ENCODE measurements at places on chromosomes 12 and 14.
A peak's percentile ranks its signal among the peaks of the same experiment; 100 is the strongest.

DNA sequence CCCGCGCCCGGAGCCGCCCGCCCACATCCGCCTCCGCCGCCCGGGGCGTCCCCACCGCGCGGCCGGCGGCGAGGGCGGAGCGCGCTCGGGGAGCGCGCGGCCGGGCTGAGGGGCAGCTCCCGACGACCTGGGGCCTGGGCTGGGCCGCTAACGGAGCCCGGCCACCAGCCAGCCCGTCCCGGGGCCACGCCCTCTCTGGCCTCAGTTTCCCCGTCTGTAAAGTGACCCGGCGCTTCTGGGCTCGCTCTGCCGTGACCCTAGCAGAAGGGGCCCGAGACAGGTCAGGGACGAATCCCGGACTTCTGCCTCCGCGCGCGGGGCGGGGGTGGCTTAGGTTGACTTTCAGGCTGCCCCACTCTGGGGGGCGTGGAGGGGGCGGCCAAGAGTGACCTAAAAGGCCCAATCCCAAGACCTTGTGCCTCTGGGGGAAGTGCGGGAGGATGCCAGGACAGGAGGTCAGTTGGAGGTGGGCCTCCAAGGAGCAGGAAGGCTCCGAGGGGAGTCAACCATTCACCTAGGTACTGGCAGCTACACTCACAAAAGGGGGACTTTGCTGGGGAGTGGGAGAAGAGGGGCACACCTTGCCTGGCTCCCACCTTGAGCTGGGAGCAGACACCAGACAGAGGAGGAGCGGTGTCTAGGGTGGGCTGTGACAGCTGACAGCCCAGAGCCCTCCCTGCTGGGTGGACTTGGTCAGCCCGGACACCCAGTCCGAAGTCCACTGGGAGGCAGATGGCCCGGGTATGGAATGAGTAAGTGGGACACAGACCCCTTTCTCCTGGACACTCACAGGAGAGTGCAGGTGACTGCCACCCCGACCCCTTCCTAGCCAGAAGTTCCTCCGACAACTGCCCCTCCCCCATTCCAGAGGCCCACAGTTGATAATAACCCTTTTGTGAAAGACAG lies 486 bp upstream of the AKT1 start:
- no peak for ATAC-seq

DNA sequence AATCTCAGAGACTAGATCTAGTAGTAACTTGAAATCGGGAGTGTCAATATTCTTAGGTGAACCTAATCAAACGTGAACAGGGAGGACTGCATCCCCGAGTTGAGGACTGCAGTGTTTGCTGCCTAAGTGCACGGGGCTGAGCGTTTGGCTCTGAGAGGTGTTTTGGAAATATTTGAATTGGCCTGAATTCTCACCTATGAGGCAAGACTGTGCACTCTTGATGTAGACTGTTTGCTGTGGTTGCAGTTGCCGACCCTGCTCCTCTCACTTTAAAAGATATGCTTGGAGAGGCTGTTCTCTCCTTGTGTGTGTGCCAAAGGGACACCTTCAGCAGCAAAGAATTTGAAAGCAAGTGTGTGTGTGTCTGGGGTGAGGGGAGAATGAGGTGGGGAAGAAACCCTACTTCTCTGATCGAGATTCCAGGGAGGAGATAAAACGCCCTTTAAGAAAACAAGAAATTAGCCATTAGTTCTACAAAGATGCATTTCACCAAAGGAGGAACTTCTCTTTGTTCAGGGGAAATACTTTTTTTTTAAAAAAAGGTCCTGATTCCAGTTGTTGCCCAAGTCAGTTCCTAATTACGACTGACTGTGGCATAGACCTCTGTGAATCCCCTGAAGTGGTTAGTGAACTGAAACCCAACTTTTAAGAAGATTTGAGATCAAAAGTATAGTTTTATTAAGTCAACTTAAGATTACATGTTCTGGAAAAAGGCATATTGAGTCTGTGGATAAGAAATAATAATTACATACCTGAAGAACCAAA lies 106.6 kb downstream of the DYRK2 start:
- no peak for ATAC-seq

DNA sequence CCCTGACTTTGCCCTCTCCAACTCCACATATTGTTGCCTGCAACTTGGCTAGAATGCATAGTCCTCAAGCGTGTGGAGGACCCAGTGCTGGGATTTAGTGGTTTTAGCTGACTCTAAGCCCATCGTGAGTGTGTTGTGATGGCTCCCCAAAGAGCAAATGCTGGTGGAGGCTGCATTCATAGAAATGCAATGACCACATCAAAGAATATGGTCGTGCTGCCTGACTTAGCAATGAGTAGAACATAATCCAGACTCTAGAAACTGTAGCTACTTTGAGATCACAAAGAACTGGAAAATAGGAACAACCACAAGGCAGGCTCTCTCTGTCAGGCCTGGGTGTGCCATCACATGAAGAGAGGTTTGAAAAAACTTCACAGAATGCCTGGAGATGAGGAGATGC lies 1.3 kb downstream of the DYRK4 start:
- ATAC-seq = no peak

- ATAC-seq = no peak
Measured at GRCh38 chr12:20119596-20120402, 248.5 kb upstream of the PDE3A start.

DNA sequence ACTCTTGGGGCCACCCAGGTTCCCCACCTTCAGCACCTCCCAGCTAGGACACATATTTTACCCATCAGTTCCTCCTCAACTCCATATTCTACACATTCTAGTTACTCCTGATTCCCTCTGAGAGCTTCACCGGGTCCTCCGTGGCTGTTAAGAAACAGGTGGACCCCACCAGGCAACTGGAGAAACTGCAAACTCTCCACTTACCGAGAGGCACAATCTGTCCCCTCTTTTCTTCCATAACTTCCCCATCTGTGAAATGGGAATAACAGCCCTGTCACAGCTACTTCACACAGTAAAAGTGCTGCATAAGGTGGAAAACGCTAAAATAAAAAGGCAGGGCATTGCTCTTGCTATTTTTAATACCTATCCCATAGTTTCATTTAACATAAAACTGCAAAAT lies 1.5 kb downstream of the SLC7A8 start:
- ATAC-seq = no peak

- no peak for ATAC-seq
Measured at GRCh38 chr12:31729705-31730104, 884 bp upstream of the AMN1 start.

GRCh38 chr12:65308006-65308405 lies 29.5 kb downstream of the MSRB3 start:
- ATAC-seq = no peak

GRCh38 chr12:129959889-129960288 lies 56.1 kb upstream of the TMEM132D start:
- no peak for ATAC-seq

- ATAC-seq = peak; percentile 78
Measured at GRCh38 chr14:24665440-24665991, 31.5 kb upstream of the GZMB start.

DNA sequence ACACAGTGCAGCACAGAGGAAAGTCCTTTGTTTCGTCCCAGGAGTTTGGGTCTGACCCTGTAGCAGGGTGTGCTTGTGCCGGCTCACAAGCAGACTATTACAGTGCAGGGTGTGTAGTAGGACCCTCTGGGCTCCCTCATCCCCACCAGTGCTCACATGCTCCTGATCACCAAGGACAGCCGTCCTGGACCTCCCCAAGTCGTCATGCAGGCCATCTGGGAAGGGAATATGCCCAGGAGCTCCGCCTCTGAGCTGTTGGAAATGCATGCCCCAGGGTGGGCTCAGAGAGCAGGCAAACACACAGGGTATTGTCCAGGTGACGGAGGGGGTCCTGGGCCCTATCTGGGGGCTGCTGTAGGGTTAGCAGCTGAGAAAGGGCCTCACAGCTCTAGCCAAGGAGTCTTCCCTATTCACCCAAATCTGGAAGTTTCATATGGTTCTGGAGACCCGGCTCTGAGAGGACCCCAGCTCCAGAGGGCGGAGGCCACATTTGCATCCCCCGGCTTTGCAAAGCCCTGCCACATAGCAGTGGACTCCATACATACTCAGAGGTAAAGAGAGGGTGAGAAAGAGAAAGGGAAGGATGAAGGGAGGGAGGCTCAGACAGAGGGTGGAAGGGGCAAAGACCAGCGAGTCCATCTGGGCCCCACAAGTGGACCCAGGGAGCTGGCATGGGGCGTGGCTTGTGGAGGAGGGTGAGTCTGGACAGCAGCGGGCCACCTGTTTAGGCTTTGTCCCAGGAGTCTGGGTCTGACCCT lies 53.5 kb upstream of the PPP2R5C start:
- no peak for ATAC-seq

DNA sequence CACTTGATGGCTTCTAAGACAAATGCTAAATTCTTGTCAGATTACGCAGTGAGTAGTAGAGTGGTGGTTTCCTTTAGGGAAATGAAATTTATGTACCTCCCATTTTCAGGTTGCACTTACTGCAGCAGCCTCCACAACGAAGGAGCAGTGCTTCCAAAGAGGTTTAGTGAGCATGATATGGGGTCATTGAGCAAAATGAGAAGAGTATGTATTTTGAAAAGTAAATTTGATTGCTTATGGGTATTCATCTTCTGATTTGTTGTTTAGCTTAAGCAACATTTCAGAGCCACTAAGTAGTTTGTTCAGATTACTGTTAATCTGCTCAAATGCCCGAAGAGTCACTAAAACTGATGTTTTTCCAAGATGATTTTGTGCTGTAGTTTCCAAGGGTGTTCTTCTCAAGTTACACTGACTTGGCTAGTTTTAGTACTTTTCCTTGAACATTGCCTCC lies 493.6 kb downstream of the PCNX1 start:
- no peak for ATAC-seq

- no peak for ATAC-seq
Measured at GRCh38 chr12:21912318-21912717, 28.9 kb downstream of the ABCC9 start.

- ATAC-seq = no peak
Measured at GRCh38 chr14:103194256-103195045, 71.2 kb downstream of the TNFAIP2 start.

- ATAC-seq = no peak
Measured at GRCh38 chr12:20490213-20490612, 121.9 kb downstream of the PDE3A start.

GRCh38 chr12:123269395-123269892 lies 2.2 kb downstream of the CDK2AP1 start:
- ATAC-seq = no peak

DNA sequence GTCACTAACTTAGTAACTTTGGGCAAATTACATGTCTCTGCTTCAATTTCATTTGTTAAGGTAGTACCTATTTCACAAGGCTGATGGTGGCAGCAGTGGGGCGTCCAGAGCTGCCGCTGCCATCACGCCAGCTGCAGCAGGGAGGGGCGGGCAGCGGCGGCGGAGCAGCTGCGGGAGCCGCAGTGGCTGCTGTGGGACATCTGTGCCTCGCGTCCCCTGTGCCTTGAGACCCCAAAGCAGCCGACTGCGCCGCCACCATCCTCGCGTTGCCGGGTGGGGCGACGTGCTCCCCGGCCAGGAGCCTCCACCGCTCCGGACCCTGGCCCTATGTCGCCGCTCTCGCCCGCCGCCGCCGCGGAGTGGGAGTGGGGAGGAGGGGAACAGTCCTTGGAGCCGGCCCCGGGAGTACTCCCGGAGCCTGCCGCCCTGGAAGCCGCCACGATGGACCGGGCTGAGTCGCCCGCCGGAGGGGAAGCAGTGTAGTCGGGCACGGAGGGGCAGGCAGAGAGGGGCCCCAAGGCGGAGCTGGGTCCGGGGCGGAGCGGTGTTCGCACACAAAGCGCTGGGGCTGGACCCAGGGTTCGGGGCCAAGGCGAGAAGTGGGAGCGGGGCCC lies 51.4 kb downstream of the A2M start:
- ATAC-seq = peak; percentile 81

DNA sequence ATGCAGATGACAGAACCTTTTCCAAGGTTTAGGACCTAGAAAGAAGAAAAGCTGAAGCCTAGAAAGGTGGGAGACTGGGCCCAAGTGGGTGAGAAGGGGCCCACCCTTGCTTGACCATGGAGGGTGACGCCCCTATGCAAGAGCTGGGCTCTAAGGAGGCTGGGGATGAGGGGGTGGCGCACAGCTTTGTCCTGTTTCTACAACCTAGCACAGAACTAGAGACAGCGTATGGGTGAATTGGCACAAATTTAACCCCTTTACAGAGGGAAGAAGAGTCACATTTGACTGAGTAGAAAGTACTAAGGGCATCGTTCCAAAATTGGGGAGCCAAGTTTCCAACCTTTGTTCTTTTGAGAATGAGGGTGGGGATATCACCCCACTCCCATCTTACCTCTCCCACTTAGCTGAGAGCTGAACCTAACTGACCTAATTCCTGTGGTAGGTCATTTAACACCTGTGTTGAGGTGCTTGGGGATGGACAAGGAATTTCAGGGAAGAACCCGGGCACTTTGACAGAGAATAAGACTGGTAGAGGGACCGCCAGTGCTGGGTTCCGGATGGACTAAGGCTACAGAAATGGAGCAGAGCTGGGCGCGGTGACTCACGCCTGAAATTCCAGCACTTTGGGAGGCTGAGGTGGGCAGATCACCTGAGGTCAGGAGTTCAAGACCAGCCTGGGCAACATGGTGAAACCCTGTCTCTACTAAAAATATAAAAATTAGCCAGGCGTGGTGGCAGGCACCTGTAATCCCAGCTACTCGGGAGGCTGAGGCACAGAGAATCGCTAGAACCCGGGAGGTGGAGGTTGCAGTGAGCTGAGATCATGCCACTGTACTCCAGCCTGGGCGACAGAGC lies 5.2 kb downstream of the NFKBIA start:
- no peak for ATAC-seq

GRCh38 chr12:5478081-5478706 lies 46.3 kb downstream of the NTF3 start:
- no peak for ATAC-seq

GRCh38 chr12:128797119-128798118 lies 26.3 kb downstream of the SLC15A4 start:
- ATAC-seq = peak; percentile 68

DNA sequence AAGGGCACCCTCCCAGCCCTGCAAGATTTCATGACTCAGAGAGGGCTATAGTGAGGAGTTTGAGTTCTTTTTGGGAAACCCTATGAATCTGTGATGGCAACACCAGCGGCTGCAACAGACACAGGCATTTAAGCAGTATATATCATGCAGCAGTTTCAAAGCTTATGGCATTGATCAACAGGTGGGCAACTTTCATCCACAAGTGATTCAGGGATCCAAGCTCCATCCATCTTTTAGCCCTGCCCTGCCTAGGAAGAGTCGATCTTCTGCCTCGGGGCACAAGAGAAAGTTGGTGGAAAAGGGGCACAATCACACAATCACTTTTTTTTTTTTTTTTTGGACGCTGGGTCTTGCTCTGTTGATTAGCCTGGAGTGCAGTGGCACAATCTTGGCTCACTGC lies 8.3 kb upstream of the FAM222A start:
- no peak for ATAC-seq

DNA sequence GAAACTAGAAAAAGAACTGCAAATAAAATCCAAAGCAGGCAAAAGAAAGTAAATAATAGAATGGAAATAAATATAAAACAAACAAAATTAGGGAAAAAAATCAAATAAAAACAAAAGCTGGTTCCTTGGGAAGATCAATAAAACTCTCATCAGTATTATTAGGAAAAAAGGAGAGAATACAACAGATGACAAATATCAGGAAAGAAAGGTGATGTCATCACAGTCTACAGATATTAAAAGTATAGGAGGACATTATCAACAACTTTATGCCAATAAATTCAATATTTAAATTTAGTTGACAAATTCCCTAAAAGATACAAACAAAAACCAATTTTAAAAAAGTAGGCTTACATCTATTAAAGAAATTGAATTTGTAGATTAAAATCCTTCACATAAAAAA lies 107.4 kb upstream of the FOXN3 start:
- no peak for ATAC-seq

GRCh38 chr14:50728836-50729235 lies 60.7 kb upstream of the SAV1 start:
- no peak for ATAC-seq

Measured in activated CD4-positive, CD25-positive, alpha-beta regulatory T cell treated with anti-CD3 and anti-CD28 coated beads, Interleukin-2, amount 50 U/mL, for 24 hours (primary cell).